ENCODE measurements at places on chromosomes 3 and 15.

GRCh38 chr3:32643354-32643753 is 41.6 kb upstream of the CNOT10 start:
- DNase-seq = no peak

DNA sequence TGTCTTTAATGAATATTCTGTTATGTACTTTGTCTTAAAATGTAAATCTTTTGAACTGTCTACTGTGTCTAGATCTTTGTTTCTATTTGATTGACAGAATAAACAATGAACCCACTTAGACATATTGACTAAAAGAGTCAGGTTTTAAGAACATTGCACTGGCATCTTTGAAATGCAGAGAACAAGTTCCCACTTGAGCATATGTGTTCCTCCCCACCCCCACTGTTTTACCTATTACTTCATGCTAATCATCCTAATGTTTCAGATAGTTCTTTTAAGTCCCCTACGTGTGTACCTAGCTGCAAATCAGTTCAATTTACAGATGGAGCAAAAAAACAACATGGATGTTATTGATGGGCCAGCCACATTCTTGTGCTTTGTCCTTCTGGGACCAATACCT is 11.7 kb upstream of the TCF12 start:
- no peak for DNase-seq

GRCh38 chr15:76674883-76675282 is 230.3 kb downstream of the SCAPER start:
- DNase-seq = peak; percentile 5

- DNase-seq = no peak
Observed at GRCh38 chr3:187914231-187914630, 169.0 kb upstream of the BCL6 start.
